ENCODE measurements at places on chromosomes 4 and X.

- peak; percentile 11 for DNase-seq
These were observed 118.2 kb downstream of the ZNF827 start for GRCh38 chr4:145820407-145820806.

DNA sequence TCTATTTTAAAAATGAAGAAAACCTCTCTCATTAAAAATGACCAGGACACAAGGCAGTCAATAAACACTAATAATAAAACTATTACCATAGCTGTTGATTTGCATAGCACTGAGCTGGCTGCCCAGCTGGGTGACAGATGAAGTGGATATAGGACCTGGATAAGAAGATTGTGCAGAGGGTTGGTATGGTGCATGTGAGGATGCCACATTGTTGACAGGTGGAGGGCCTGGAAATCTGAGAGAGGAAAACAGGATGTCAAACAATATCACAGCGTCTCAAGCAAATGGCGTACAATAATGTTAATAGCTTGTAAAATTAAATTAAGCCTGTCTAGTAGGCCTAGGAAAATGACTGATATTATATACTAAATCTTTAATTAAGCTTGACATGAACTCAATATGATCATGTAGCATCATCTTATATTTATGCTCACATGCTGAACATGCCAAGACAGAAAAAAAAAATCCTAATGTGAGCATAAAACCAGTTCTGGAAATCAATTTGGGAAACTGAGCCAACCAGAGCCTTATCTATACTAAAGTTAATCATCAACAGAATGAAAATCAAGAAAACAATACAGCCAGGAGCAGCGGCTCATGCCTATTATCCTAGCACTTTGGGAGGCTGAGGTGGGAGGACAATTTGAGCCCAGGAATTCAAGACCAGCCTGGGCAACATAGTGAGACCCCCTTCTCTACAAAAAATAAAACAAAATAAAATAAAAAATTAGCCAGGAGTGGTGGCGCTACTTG is 18.6 kb downstream of the SEC24D start:
- peak; percentile 92 for DNase-seq

DNA sequence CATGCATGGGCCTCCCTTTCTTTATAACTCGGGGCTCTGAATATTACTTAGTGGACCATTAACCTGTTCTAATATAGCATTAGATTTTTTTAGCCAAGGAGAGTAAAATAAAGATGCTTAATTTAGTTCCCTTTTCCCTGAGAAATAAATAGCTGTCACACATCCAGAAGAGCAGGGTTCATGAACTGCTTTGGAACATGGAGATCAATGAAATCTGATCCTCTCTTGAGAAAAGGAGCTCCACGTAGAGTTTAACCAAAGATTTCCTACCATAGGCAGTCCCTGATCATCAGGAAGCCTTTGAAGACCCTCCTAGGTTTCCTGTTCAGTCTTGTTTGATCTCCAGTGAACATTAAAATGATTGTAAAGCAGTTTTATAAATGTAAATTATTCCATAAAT is 8.5 kb upstream of the PCDH19 start:
- no peak for DNase-seq

- no peak for DNase-seq
These were observed 2.4 kb downstream of the AGTR2 start for GRCh38 chrX:116172976-116173375.

Data from NCI-H82 (cell line).